ENCODE measurements at places on chromosomes 5 and 9.

DNA sequence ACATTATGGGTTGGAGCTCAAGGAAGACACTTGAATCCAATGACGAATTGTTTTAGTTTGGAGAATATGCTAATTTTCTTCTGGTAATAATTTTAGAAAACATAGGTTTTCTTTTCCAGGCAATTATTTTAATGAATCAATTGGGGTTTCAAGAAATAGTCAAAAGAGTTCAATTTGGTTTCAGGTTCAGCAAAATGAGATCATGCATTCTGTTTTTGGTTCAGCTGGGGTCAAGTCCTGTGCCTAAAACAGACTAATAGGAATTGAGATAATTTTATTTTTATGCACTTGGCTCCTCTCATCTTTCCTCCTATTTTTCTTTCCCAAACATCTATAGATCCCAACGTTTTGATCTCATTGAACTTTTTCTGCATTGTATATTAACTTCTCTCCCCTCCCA lies 596.8 kb downstream of the RAB3C start:
- DNase-seq, result no peak

DNA sequence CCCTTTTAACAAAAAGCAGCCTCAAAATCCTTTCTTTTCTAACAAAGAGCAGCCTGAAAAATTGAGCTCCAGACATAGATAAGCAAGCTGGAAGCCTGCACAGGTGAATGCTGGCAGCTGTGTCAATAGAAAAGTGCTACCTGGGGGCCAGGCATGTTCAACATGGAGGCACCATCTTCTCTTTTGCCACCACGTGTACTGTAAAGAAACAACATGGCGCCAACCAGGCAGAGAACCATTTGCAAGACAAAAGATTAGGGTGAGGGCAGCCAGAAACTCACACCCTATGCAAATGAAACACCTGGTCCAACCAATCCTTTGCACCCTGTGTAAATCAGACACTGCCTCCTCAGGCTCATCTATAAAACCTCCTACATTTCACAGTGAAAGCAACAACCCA lies 96.0 kb downstream of the ACTL7B start:
- no peak for DNase-seq

DNA sequence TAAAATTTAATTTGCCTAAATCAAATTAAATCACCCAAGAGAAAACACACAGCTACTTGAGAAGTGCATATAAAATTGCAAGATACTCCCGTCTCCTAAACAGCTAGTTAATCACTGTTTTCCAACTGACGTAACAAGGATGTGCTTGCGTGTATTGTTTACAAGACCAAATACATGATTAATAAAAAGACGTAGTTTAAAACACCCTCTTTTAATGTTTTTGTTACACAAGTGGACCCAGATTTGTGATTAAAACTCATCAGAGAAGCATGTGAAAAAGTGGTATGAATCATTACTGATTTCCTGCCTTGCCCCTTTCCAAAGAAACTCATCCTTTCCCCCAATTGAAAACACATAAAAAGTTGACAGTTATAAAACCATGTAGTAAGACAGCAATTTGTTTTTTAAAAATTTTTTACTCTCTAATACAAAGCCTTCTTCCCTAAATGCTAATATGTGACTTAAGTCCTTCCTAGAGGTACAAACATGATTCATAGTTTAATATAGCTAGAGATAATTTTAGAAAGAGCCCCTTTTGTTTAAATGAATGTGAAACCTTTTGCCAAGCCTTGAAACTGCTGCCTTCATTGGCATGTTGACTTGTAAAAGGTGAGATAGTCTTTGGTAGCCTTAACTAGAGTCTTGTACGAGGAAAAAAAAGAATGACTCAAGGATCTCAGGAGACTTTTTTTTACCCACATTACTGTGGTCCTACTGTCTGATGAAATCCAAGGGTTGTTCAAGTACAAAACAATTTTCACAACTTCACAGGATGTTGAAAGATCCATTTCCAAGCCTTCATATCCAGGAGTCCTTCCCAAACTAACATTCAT lies 61.4 kb upstream of the FST start:
- DNase-seq, result no peak

- no peak for DNase-seq
Measured at GRCh38 chr9:5111696-5112095, 73.7 kb downstream of the INSL6 start.

DNA sequence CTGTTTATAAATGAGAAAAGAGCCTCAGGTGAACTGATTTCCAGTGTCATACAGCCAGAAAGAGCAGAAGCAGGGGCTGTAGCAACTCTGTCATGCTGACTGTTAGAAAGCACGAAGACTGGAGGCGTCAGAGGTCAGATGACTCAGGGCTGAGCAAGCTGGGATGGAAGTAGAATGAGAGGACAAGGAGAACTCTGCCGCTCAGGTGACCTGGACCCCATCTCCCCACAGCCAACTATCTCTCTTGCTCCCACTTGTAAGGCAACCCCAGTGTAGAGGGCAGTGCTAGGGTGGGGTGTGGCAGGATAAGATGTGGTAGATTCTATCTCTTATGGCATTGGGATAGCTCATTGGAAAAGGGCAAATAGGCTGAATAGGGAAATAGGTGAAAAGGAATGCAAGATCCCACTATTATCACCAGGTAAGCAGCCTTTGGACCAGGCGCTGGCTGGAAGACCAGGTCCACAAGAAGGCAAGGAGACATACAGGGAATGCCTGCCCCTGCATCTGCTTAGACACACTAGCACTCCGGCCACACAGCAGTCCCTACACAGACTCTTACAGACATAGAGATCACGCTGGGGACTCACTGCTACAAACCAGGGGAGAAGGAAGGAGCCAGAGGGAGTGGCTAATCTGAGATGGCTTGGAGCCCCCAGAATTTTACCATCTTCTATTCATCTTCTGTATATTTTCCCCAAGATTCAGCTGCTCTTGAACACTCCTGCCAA lies 21.2 kb upstream of the LOX start:
- no peak for DNase-seq
